Fibroblast of skin of right biceps (primary cell): ENCODE measurements at places on chromosomes 2 and 18.

GRCh38 chr2:237931205-237931721, 35.6 kb upstream of the UBE2F start:
- DNase-seq, result peak; percentile 26

DNA sequence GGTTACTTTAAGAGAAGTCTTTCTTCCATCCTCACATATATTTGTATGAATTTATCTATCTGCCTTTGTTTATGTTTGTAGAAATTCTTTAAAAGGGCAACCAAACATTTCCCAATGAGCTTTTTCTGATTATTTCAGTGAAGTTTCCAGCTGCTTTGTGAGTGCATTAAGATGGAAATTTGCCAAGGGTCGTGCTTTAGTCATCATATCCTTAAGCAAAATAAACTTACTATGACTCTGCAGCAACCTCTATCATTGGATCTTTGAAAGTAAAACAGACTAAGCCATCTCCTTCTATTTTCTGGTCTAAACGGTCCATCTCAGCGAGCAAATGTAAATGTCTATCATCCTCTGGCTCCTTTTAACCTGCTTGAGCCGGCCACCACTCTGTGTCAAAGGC, 489.3 kb downstream of the SOX11 start:
- peak; percentile 85 for DNase-seq

DNA sequence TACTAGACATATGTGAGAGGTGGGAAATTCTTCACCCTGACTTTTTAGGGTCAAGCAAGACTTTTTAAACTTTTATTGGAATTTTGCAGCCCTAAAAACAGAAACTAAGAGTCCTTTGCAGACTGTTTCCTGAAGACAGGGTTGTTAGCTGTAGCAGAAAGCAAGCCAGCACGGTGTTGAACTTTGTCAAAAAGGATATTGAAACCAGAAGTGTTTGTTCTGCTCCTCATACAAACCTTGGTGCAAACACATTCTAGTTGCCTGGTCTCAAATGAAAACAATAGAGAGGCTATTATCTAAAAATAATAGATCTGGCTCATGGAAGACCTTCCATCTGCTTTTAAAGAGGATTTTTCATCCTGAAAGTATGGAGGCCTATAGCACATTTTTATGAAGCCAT, 65.8 kb upstream of the IGFBP5 start:
- DNase-seq, result no peak

DNA sequence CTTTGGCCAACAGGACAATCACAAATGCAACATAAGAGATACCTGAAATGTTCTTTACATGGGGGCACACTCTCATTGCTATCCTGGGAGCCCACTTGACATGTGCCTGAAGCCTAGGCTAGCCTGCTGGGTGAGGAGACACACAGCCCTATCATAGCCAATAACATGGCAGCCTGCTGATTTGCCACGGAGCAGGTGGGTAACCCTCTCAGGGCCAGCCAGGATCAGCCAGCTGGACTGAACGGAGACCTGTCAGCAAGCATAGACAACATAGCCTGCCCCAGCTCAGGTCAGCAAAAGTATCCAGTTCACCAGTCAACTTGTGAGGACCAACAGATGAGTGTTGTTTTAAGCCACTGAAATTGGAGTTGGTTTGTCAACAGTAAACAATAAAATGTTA, 566.5 kb downstream of the DCDC2C start:
- DNase-seq, result no peak

DNA sequence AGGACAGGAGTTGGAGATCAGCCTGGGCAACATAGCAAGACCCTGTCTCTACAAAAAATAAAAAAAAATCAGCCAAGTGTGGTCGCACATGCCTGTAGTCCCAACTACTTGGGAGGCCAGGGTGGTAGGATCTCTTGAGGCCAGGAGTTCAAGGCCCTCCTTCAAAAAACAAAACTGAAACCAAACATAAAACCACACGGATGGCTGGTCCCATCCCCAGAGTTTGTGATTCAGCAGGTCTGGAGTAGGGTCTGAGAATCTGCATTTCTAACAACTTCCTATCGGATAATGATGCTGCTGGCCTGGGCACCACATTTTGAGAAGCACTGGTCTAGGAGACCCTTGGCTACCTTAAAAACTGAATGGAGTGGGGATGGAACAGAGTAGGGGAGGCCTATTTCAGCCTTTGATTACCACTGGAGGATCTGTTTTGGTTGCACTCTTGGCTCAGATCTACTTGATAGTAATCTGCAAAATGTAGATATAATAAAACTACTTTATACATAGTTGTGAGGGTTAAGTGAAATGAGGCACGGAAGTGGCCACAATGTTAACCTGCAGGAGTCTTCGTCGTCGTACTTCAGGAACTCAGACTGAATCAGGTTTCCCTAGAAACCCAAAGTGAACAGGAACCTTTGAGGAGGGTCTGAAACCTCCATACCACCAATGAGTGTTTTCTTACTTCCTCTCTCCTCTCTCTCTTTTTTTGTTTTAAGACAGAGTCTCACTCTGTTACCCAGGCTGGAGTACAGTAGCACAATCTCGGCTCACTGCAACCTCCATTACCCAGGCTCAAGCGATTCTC, 25.5 kb upstream of the NFE2L2 start:
- no peak for DNase-seq

- peak; percentile 70 for DNase-seq
Observed at GRCh38 chr18:23229472-23229871, 94.2 kb downstream of the CABLES1 start.

DNA sequence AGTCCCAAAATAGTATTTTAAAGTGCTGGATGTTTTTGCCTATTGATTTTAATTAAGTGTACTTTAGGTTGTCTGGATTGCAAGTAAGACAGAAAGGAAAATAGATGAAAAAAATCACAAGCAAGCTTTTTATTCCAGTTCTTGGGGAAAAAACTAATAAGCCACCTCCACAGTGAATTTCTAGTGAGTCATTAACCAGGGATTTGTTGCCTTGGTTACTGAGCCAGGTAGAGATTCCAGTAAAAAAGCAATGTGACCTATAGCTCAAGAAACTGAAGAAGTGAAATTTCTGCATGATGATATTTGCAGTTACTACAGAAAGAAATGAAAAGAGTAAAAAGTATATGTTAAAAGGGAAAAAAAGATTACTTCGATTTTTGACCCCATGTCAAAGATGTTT, 160.6 kb downstream of the METTL4 start:
- DNase-seq, result peak; percentile 28

- DNase-seq, result no peak
Observed at GRCh38 chr2:235936493-235936892, 231.7 kb downstream of the GBX2 start.

- DNase-seq, result no peak
Observed at GRCh38 chr2:218648787-218649100, 10.7 kb downstream of the ZNF142 start.

- DNase-seq, result no peak
Observed at GRCh38 chr2:46375566-46376125, 78.4 kb downstream of the EPAS1 start.

DNA sequence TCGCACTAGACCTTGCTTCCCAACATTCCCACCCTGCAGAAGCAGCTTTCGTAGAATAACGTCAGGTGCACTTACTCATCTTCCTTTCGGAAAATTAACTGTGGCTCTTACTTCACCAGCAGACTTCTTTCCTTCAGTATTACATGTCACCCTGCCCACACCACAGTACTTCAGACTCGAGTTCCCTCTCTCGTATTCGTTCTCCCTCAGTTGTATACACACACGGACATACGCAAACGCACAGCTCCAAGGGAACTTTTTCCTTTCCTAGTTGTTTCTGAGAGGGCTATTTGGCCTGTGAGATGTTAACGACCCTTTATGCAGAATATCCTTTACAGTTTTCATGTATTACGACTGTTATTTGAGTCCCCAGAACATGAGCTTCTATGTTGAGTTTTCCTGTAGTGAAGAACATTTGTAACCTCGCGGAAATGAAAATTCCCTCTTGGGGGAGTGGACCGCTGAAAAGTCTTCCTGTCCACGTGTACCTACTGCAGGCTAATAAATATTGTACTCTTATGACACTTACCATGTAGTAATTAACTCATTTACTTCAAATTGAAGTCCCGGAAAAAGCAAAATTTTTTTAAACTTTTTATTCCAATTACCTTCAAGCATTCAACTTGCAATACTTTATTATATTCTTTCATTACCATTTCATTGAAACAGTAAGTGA, 908 bp downstream of the ERLEC1 start:
- DNase-seq, result peak; percentile 16

- no peak for DNase-seq
Observed at GRCh38 chr2:145757503-145758246, 1237.8 kb upstream of the ZEB2 start.

GRCh38 chr2:59398081-59398480, 1155.4 kb downstream of the BCL11A start:
- no peak for DNase-seq

DNA sequence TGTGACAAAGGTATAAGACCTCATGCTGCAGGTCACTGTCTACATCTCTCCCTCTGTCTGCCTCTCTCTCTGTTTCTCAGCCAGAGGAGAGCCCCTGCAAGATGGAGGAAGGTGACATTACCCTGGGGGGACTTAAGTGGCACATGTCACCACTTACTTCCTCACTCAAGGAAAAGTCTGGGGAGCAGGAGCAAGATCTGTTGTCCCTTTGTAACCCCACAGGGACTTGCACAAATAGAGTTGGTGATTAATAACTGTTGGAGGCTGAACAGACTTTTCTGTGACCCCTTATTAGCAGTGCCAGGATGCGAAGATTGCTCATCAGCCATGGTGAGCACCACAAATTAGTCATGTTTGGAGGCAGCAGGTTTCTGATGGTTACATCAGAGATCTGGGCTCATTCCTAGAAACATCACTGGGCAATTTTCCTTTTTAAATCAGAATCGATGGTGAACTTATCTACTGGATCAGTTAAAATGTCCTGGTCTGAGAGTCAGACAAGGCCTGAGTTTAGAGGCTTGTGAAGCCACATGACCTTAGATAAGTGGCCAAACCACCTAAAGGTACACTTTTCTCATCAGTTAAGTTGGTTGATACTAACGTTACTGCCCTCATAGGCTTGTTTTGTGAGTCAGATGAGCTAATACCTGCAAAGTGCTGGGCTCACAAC, 81.2 kb upstream of the LTBP1 start:
- peak; percentile 97 for DNase-seq

DNA sequence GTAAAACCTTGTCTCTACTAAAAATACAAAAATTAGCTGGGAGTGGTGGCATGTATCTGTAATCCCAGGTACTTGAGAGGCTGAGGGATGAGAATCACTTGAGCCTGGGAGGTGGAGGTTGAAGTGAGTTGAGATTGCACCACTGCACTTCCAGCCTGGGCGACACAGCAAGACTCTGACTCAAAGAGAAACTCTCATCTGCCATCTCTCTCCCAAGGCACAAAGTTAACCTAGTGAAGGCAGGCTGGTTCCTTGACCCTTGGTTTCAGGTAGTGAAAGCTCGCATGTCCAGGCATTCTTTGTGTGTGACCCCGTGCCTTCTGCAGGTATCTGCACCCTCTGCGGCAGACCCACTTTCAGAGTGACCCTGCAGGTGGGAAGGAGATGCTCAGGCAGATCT, 100.0 kb downstream of the WDSUB1 start:
- no peak for DNase-seq

DNA sequence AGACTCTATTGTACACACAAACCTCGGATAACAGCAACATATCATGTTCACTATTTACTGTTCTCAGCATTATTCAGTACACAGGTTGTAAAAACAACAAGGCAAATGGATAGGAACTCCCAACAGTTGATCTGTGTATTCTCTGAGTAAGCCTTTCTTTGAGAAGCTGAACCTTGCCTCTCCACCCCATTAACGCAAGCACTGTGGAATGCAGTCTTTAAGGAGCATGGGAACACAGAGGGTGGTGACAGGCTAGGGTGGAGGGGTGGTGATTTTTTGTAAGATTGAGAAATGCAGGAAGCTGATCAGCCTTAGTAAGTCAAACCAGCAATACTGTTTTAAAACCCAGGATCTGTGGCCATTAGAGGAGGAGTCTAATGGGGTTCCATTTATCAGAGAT, 19.6 kb upstream of the SERPINB11 start:
- DNase-seq, result peak; percentile 98

DNA sequence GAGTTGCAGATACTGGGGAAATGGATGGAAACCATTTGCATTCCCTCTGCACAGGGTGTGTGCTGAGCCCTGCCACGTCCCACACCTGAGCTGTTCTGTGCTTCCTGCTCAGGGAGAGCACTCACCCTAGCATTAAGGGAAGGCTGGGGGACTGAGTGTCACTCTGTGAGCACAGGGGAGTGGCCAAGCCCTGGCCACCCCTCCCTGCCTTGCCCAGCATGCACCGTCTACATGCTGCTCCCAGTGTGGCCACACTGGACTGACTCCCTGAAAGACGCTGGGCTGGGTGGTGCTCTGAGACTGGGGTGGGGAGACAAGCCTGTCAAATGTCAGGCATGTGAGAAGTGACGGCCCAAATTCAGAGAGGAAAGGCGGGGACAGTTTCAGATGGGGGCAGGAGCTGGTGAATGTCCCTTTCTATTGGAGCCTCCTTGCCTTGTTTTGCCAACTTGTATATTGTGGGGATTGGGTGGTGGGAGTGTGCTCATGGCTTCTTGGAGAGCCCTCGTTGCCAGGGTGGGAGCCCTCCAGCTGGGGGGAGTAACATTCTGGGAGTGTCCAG, 298.4 kb upstream of the HS6ST1 start:
- no peak for DNase-seq

DNA sequence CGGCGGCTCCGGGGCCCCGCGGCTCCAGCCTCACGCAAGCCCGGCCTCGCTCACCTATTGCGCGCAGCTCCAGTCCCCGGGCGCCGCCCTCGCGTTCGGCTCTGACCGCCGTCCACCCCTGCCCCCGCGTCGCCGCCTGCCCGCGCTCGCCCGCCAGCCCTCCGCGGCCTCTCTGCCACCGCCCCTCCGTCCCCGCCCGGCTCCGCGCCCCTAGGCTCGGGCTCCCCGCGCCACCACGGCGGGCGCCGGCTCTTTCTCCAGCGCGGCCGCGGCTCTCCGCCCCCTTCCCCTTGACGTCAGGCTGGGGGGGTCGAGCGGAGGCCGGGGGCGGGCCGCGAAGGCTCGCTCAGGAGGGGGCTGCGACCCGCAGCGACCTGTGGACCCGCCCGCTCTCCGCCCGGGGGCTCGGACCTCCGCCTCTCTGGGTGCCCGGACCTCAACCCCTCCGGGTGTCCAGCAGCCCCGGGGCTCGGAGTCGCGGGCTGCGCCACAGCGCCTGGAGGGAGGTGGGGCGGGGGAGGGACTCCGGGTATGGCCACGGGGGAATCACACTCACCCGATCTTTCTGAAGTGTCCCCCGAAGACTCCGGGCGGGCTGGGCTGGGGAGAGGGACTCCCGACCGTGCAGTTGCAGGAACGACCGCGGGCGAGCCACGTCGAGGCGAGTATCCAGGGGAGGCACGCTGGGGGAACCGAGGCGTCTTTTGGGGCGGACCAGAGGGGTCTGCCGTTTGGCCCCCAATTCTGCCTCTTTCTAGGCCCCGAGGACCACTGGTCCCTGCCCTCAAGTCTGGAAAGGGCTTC, at the start of gene SEMA4C:
SEMA4C (minus strand) TSS at position 259 of the 804 bp plus-strand sequence. CDS start 2,194 bp downstream, outside the sequence.
- DNase-seq, result peak; percentile 47
